ENCODE measurements at places on chromosomes 6 and 20.

- DNase-seq = no peak
These were observed 9.9 kb downstream of the ATXN1 start for GRCh38 chr6:16751251-16751946.

- DNase-seq = peak; percentile 27
These were observed at the start of gene FILIP1 for GRCh38 chr6:75493400-75494064. FILIP1 (minus strand) TSS chr6:75493800; CDS start chr6:75414972, 78,828 bp downstream.

DNA sequence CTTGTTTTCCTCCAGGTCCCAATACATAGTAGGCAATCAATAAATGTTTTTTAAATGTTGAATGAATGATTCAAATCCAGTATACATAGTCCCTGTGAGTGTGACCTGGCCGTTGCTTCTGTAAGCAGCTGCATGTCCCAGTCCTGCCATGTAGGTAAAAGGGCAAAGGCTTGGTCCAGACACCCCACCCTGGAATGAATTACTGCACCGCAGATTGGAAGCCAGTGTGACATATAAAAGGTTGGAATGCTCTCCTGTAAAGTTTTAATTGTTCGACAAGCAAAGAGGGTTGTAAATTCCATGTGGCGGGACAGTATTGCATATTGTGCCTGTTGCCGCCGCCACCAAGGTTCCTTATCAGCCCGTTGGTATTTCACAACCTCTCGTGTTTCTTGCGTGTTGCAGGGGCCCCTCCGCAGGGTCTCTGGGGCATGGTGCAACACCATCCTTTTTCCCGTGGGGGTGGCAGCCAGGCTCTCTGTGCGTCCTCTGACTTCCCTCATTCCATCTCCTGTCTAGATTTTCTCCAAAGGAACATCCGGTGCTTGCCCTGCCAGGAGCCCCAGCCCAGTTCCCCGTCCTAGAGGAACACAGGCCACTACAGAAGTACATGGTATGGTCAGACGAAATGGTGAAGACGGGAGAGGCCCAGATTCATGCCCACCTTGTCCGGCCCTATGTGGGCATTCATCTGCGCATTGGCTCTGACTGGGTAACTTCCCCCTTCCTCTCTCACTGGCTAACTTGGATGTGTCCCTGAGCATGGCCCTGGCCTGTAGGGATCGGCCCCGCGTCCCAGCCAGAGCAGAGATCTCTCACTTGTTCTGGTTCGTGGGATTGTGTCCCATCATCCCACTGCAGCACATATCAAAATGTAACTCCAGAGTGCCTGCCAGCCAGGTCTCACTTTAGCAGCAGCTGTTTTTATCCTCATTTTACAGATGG, 20.3 kb downstream of the POFUT1 start:
- no peak for DNase-seq

GRCh38 chr20:25565578-25566157, 19.7 kb downstream of the NINL start:
- no peak for DNase-seq

- DNase-seq = peak; percentile 57
These were observed 12.5 kb downstream of the SESN1 start for GRCh38 chr6:109082188-109082577.

GRCh38 chr6:28635547-28636158, 110.0 kb downstream of the GPX5 start:
- DNase-seq = peak; percentile 60

GRCh38 chr6:94463306-94463705, 1043.9 kb upstream of the EPHA7 start:
- peak; percentile 12 for DNase-seq

- DNase-seq = no peak
These were observed 179.5 kb downstream of the ADAT2 start for GRCh38 chr6:143271024-143271423.

GRCh38 chr20:63639093-63639975, 12.4 kb upstream of the GMEB2 start:
- no peak for DNase-seq

DNA sequence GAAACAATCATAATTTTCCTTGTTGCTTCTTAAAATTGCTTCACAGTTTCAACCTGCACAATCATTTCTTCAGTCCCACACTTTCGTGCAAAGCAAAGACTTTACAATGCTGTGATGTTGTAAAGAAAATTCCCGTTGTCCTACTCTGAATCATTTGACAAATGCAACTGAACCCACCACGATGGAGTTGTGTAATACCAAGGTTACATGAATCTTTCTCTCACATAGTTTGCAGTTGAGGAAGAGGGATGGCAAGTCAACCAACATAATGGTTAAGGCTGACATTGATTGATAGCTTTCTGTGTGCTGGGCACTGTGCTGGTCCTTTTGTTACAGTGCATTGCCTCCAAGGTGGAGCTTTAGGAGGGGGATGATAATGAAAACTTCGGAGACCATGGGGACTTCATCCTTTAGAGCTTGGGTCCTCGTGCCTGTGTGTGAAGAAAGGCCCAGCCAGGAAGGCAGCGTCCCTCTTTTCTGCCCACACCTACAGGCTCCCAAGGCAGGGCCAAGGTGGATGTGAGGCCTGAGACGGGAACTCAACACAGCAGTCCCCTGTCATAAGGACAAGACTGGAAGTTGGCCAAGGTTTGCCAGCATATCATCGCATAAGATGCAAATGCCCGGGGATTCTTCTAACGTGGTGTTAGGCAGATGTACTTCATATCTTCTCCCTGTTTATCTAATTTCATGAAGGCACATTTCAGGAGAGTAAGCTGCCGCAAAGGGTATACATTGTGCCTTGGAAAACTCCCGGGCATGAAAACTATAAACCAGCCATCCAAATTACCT, 96.9 kb downstream of the LY86 start:
- no peak for DNase-seq

DNA sequence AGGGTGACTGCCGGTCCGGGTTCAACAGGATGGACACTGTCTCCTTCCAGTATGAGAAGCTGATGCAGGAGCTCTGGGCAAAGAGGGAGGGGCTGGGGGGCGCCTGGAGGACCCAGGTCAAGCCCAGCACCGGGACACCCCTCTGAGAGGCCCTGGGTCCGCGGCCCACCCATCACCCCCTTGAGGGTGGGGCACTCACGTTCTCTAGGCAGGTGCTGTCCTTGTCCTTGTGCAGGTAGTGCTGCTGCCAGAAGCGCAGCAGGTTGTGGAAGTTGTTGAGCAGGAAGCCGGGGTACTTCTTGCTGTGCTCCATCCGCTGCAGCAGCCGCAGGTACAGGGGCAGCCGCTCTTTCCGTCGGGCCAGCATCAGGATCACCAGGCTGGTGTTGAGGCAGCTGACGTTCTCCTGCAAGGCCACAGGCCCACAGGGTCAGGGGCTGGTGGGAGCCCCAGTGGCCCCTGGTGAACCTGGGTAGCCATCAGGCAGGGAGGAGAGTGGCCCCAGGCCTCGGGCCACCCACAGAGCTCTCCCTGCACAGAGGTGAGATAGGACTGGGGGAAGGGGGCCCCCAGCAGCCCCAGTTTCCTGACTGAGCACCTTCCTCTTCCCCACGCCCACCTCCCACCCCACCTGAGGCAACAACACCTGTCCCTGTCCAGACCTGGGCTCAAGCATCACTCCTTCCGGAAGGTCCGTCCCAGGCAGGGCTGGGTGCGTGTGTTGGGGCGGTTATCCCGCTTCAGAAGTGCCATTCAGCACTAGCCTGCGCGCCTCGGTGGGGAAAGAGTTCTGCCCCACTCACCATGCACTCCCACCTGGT, 47.8 kb downstream of the MYH7B start:
- DNase-seq = no peak

DNA sequence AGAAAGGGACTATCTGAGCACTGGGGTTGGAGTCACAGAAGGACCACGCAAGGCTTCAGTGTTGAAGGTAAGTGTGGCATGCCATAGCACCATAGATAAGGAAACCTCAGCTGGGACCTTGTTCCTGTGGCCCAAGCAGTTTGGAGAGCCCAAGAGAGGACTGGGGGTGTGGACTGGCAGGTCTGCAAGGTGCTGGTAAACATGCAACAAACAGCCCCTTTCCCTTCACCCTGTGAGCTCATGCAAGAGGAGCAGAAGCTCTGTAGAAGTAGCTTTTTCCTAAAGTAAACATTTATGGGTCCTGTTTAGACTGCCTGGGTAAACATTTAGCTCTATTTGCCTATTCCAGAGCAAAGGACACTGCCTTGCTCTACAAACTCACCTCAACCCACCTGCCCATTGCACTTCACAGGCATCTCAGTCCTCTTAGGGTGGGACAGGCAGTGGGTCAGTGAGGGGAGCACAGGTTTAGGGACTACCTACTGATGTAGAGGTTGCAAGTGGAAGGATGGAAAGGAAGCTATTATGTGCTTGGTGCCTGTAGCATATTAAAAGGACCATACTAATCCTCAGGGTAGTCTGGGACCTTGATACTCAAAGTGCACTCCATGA, 12.0 kb downstream of the ZSCAN31 start:
- DNase-seq = no peak

GRCh38 chr6:122472022-122472340, 374 bp upstream of the SERINC1 start:
- no peak for DNase-seq

DNA sequence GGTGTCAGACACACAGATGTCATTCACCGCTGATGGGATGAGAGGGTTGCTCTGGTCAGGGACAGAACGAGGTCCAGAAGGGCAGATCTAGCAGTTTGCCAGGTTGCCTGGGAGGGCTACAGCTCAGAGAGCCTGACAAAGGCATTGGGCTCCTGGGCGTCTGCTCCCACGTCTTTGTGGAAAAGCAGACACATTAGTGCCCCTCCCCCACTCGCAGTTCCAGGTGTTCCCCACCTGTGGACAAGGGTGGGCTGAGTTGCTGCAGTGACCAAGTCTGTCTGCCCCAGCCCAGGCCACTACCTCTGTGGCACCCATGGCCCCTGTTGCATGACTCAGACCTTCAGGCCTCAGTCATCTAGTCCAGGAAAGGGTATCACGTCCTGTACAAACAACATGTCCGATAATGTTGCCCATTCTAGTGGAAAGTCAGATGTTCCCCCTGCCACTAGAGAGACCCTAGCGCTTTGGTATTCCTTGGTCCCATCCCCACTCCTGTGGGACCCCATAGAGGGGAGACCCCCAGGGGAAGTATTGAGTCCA, 37.4 kb downstream of the WRNIP1 start:
- no peak for DNase-seq

GRCh38 chr20:37193821-37194220, 14.5 kb upstream of the MROH8 start:
- no peak for DNase-seq

DNA sequence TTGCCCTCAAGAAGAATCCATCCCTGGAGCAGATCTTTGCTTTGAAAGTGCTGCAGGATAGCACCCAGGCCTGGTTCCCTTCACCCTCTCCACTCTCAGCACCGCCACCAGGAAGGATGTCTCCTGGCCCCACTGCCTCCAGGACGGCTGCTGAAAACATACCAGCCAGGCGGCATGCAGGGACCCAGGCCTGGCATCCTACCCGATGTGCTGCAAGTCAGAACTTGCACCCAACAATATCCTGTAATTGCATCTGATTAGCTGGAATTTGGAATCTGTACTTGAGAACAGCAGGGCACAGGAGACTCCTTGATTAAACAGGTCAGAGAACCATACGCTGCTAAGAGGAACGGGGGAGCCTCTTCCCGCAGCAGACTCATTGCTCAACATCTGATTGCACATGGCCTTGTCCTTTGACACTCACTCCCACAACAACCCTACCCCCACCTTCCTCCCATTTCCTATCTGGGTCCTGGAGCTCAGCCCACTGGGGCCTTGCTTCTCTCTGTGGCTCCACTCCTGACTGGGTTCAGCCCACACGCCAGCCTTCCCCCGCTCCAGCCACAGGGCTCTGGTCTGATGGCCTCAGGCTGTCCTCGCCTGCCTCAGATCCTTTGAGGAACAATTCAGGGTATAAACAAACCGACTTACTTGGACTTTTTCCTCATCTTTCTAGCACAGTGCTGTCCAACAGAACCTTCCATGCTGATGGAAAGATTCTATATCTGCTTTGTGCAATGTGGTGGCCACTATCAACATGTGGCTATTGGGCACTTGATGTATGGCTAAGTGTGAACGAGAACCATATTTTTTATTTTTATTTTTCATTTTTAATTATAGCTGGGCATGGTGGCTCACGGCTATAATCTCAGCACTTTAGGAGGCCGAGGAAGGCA, 78.0 kb downstream of the FGD2 start:
- DNase-seq = no peak

GRCh38 chr6:135566311-135567068, 69.0 kb upstream of the AHI1 start:
- no peak for DNase-seq

GRCh38 chr6:87465051-87465450, 7.7 kb upstream of the SLC35A1 start:
- DNase-seq = no peak

- DNase-seq = no peak
These were observed 41.9 kb downstream of the EYA2 start for GRCh38 chr20:46936415-46937156.

GRCh38 chr6:119347466-119348095, 2.0 kb downstream of the MAN1A1 start:
- DNase-seq = peak; percentile 9

- DNase-seq = no peak
These were observed 131.7 kb upstream of the MAP3K4 start for GRCh38 chr6:160859822-160860221.

GRCh38 chr20:60693496-60694133, 558.4 kb upstream of the CDH4 start:
- DNase-seq = peak; percentile 26

GRCh38 chr6:126054258-126054702, 67.9 kb downstream of the TRMT11 start:
- DNase-seq = no peak

DNA sequence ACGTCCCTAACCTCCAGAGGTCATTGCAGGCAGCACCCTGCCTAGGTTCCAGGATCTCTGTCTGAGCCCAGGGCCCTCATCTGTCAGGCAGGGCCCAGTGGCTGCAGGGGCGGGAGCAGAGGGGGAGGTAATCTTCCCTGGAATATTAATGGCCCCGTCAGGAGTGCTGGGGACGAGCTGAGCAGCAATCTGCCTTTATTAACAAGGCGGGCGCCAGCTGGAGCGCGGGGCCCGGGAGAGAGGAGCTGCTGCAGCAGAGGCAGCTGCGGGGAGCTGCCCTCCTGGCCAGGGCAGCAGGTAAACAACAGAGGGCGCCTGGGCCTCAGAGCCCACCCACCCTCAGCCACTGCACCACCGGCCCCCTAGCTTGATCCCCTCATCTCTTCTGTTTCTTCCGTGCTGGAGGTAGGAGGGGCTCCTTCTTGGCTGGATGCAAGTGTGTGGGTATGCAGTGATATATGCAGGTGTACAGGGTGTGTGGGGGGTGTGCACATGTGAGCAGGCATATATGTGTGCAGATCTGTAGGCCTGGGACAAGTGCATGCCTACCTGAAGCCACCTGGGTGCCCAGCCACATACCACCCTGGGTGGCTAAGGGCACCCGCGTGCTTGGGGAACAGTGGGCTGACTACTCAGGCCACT, 131.8 kb upstream of the MLN start:
- peak; percentile 49 for DNase-seq

GRCh38 chr6:101433141-101433540, 39.6 kb downstream of the GRIK2 start:
- DNase-seq = no peak

All from GM23338 (cell line).